ENCODE measurements at places on chromosomes 7 and 10.

DNA sequence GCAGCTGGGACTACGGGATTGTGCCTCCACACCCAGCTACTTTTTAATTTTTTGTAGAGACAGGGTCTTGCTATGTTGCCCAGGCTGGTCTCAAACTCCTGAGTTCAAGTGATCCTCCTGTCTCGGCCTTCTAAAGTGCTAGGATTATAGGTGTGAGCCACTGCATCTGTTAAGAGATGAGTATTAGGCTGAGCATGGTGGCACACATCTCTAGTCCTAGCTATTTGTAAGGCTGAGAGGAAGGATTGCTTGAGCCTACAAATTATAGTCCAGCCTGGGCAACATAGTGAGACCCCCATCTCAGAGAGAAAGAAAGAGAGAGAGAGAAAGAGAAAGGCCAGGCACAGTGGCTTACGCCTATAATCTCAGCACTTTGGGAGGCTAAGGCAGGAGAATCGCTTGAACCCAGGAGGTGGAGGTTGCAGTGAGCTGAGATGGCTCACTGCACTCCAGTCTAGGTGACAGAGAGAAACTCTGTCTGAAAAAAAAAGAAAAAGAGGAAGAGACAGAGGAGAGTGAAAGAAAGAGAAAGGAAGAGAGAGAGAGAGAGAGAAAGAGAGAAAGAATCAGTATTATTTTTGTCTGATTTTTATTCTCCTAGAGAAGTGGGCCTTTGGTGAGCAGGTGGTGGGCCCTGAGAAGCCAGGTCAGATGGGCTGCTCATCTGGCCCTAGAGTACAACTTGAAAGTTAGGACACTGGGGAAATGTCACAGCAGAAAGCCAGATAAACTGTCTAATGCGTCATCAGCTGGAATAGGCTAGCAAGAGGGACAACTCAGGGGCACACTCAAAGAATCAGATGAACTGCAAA is 58.2 kb upstream of the ZRANB1 start:
- no peak for DNase-seq

GRCh38 chr7:107837145-107837512 is 34.1 kb upstream of the SLC26A3 start:
- no peak for DNase-seq

- DNase-seq = no peak
Observed at GRCh38 chr7:93188870-93189634, 37.2 kb downstream of the HEPACAM2 start.

DNA sequence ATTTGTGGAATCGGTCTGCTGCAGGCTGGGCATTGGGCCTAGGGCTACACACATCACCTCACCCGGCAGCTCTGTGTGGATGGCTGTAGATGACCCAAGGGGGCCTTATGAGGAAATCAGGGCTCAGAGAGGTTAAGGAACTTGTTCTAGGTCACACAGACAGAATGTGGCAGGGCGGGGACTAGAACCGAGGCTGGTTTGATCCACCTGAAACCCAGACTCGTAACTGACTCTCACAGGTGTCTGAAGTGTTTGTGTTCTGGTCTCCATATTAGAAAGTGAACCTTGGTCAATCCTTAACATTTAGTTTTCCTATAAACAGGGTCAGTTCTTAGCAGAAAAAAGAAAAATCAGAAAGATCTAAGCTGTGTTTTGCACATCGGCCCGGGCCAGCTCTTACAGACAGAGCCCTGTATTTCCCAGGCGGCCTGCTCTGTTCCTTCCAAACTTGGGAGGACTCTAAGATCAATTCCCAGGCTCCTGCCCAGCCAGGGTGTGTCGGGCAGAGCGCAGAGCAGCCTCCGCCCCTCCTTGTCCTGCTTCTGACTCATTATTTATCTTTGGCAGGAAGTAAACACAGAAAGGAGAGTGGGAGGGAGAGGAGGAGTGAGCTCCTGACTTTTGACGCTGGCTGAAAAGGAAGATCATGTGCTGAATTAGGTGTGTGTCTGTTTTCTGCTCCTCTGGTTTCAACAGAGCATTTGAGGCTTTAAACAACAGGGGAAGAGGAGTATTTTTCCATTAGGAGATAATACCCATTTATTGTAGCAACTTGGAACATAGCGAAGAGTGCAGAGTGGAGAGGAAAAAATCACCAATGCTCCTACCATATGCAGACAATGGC is 74.1 kb downstream of the TACC2 start:
- DNase-seq = no peak

DNA sequence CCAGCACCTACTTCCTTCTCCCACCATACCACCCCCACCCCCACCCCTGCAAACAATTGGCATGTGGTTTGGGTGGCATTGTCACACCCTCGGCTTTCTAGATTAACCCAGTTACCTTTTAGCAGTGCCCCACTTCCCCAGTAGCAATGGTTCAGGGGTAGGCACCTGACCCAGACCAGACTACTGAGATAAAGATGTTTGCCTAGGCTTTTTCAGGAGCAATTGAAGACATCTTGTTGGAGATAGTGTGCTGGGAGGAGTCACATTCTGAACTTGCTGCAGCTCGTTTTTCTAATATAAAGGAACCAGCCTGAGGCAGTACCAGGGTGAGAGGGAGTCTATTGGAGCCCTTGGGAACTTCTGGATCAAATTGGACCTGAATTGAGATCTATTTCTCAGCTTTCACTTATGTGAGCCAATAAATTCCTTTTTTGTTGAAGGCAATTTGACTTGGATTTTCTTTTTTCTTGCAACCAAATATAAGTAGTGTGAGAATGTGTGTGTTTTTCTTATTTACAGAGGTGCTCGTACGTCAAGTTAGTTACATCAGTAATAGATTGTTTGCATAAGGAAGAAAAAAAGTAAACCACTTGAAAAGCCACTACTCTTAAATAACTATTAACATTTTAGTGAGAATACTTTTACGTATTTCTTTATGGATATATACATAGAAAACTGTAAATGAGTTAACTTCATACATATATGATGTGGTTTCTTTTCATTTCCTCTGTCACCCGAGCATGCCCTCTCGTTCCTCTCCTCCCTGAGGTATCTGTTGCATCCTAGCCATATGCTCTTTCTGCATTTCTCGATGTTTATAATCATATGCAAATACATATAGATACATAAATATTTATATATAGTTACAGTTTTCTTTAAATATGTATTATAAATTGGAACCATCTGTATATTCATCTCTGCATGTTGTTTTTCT is 38.0 kb downstream of the RAB18 start:
- DNase-seq = no peak

GRCh38 chr7:131737746-131738465 is 181.5 kb upstream of the PODXL start:
- DNase-seq = no peak

- DNase-seq = no peak
Observed at GRCh38 chr10:122373721-122374120, 787 bp upstream of the PLEKHA1 start.

- DNase-seq = no peak
Observed at GRCh38 chr7:157392256-157393037, 55.6 kb downstream of the DNAJB6 start.

DNA sequence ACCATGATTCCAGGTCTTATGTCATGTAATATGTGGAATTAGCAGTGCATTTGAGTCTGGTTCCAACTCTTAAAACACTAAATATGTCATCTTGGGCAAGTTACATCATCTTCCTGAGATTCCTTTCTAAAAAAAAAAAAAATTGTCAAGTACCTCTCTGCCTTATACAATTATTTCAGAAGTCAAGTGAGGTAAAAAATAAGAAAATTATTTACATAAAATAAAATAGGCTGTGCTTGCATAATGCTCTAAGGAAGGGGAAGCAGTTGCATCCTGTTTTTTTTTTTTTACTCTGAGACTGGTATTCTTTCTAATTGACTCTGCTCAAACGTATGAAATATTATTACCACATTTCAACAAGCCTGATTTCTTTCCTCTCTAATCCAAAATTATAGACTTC is 55.1 kb upstream of the SEMA3A start:
- DNase-seq = no peak

GRCh38 chr10:96500050-96500449 is 13.7 kb downstream of the TLL2 start:
- no peak for DNase-seq

DNA sequence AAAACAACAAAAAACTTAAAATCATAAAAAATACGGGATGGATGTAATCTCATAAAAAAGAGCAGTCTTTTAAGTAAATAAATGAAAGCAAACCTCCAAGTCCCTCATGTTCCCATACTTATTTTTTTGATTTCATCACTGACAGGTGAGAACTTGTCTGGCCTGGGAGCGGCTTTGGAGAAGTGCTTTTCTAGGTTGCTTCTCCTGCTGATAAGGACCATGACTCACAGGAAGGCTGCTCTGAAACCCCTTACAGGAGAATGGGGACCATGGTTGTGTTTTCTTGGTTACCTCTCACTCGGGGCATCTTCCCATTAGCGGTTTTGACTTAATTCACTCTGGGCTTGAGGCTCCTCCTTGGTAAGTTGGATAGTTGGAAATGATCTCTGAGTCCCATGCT is 237.4 kb downstream of the CAMK1D start:
- DNase-seq = no peak

DNA sequence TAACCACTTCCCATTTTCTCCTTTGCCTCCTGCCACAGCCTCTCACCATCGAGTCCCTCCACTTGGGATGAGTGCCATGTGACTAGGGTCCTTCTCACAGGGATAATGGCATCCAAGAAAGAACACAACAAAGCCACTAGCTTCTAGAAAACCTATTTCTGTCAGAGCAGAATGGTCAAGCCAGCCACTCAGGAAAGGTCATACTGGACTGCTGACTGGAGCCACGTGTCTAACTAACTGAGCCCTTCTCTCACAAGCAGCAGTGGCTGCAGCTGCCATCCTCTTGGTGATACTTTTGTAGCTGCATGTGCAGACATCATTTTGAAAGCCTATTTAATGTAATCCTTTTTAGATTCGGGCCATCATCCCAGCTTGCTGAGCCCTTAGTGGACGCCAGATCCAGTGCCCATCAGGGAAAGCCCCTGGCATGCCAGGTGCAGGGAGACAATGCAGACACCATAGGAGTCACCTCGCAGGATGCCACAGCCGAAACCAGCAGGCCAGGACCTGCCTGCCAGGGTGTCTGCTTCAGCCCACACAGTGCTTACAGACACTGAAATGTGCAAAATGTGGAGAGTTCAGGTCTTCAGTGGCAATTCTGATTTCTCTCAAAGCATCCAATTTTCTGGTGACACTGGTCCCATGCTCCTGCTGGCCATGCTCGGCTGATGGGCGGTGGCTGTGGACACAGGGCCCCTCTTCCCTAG is 98.3 kb upstream of the DDC start:
- DNase-seq = no peak

GRCh38 chr7:70132852-70133690 is 534.8 kb downstream of the AUTS2 start:
- no peak for DNase-seq

DNA sequence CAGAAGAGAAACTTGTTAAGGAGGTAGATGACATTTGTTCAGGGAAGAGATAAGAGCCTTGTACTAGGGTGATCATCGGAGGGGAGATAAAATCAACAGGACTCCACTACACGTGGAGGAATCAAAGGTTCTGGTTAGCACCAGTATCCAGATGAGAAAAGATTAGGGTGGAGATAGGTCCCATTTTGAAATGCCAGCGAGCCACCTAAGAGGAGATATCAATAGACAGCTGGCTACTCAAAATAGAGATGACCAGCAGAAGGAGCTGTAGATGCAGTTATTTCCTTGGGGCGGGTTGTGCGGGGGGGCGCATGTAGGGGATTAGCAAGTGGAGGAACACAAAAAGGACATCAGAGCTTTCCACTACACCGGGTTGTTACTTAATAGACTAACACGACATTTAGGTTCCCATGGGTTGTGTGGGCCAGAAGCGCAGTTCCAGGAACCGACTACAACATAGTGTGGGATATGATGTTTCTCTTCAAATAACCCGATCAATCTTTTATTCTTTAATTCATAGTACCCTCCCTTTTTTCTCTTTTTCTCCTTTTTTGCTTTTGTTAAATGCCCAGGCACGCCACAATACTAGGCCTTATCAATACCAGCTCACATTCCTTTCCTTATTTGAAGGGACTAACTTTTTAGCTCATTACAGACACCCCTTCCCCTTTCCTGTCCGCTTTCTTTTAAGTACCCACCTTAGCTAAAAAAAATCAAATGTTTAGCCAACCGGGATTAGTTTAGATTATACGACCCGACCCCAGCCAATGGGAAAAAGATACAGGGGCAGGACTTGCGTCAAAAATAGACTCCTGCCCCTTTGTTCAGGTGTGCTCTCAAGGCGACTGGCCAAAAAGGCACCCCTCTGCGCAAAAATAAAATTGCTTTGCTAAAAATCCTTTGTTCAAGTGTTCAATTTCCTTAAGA is 2.0 kb upstream of the KIF11 start:
- DNase-seq = no peak

DNA sequence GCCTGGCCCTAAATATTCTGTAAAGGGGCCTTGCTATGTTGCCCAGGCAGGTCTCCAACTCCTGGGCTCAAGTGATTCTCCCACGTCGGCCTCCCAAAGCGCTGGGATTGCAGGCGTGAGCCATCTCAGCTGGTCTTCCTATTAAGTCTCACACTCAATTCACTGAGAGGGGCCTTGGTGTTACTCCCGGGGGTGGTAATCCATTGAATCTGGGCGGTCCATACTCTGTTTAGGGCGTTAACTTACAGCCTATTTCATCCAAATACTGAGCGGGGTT is 665 bp upstream of the SRRT start:
- no peak for DNase-seq

GRCh38 chr7:76302347-76303201 is at the start of gene HSPB1:
Gene HSPB1 (plus strand): TSS chr7:76302673. CDS start chr7:76302713, 40 bp downstream.
- peak; percentile 63 for DNase-seq

- DNase-seq = no peak
Observed at GRCh38 chr10:133090654-133091053, 2.9 kb downstream of the ADGRA1 start.
